Stimulated activated CD4-positive, alpha-beta T cell treated with anti-CD3 and anti-CD28 coated beads, Interleukin-12 subunit alpha, Interleukin-12 subunit beta, amount 100 ng/mL, for 4 hours (primary cell): ENCODE measurements at places on chromosomes 4 and X.

DNA sequence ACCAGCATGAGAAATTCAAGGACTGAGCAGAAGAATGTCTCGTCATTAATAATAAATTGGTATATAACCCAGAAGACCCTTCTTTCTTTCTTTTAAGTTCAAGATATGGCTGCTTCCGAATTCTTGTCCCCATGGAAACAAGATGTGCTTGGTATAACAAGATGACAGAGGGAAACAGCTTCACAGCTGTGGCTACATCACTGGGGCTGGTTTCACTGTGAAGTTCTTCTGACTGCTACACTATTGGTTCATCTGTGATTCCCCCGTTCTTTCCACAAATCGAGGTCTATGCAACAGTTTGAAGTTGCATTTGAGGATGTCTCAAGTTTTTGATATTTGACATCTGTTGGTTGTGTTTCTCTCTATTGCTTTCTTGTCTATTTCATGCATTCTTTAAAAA is 12.3 kb upstream of the DTHD1 start:
- no peak for DNase-seq

DNA sequence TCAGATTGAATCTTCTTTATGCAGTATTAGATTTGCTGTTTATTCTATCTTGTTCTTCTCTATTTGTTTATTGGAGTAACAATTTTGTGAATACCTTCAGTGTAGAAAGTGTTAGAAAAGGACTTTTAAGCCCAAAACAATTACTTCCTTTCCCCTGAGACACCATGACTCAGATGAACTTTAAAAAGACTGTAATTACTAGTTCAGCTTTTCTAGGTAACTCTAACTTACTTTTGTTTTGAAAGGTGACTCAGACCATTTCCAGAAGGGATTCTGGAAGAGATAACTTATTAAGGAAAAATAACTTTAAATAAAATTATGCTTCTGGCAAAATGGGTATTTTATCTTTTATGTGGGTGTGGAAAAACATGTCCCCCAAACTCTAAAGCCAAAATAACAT is 561.5 kb upstream of the PCDH10 start:
- DNase-seq, result no peak

DNA sequence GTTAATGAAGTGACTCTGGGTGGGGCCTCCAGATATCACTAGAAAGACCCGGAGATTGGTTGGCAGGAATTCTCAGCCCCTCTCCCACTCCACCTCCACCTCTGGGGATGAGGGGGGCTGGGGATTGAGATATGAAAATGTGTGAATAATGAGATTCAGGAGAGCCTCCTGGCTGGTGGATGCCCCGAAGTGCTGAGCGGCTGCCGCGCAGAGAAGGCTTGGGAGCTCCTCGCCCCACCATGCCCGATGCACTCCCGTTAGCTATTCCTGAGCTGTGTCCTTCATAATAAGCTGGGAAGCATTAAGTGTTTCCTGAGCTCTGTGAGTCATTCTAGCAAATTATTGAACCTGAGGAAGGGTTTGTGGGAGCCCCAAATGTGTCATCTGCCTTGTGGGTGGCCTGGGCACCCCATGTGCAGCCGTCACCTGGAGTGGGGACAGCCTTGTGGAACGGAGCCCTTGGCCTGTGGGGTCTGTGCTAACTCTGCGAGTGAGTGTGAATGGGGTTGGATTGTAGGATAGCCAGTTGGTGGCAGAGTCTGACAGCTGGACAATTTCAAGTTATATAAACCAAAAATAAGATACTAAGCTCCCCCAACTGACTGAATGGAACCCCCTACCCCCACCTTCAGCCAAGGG is 4.4 kb upstream of the MAEA start:
- DNase-seq, result no peak

- DNase-seq, result no peak
These were observed 42.4 kb upstream of the GAB1 start for GRCh38 chr4:143294310-143294709.

DNA sequence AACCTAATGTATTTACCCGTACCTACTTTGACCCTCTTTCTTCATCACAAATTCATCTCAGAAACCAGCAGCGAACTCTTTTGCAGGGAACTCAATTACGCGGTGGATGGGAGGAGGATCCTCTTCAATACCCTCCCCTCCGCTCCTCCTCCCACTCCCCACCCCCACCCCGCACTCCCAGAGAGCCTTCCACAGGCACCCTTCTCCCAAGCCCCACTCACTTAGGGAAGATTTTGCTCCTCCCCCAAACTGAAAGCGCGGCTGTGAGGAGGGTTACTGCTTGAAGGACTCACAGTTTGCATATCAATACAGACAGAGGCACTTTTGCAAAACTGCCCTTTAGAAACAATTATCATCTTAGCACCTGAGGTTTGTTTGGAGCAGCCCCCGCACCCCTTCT is 960 bp upstream of the IL1RAPL1 start:
- DNase-seq, result no peak

GRCh38 chrX:150688911-150689451 is 4.2 kb upstream of the MTMR1 start:
- DNase-seq, result no peak

DNA sequence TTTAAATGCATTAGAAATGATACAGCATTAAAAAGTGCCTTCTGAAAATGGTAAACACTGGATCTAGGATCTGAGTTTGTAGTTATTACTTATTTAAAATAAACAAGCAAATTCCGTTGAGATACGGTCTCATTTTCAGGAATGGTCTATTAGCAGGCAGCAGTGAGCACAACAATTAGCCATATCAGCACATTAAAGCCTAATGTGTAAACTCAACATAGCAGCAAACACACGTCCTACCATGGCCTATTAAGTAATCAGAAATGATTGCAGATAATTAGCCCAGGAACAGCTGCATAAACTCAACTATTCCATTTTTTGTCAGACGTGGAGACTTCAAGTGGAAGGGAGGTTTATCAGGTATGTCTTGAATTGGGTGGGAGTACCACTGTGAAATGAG is 61.8 kb downstream of the NEIL3 start:
- no peak for DNase-seq
